ENCODE measurements at places on chromosomes 5 and 9.

- DNase-seq, result no peak
These were observed 9.7 kb upstream of the SUSD3 start for GRCh38 chr9:93048566-93049448.

DNA sequence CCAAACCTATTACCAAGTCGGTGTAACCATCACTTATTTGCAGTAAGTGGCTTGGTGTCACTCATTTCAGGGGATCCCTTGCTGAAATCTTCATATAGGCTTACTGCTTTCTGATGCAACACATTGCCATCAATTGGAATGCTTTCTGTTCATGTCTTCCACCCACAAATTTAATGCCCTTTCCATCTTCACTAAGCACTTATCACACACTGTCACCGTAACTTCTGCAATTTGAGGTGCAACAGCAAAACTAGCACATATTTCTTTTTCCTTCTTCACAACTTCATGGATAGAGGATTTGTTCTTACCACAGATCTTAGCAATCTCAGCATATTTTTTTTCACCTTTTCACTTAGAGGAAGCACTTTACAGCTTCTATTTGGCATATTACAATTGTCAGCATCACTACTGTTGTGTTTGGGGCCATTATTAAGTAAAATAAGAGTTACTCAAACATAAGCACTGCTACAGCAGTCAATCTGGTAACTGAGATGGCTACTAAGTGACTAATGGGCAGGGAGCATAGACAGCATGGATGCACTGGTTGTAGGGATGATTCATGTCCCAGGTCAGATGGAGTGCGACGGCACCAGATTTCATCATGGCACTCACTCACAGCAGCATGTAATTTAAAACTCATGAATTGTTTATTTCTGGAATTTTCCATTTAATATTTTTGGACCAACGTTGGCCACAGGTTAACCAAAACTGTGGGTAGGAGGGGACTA lies 70.1 kb downstream of the PIP5K1B start:
- DNase-seq, result no peak

- no peak for DNase-seq
These were observed 79.4 kb downstream of the LURAP1L start for GRCh38 chr9:12854221-12854620.

DNA sequence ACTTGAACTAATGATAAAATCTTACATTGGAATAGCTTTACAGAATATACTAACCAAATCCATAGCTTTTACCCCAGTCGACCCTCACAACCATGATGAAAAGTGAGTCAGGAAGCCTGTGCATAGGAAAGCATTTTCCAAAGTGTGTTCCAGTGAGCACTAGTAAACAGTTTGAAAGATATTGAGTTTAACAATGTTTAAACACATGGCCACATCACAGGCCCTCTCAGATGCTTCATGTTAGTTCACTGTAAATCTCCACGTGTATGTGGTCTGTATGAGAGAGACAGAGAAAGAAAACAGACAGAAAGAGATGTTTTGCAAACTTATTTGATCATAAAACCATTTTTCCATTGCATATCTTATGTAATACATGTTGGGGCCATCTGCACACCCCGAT lies 27.0 kb downstream of the PRUNE2 start:
- DNase-seq, result no peak

DNA sequence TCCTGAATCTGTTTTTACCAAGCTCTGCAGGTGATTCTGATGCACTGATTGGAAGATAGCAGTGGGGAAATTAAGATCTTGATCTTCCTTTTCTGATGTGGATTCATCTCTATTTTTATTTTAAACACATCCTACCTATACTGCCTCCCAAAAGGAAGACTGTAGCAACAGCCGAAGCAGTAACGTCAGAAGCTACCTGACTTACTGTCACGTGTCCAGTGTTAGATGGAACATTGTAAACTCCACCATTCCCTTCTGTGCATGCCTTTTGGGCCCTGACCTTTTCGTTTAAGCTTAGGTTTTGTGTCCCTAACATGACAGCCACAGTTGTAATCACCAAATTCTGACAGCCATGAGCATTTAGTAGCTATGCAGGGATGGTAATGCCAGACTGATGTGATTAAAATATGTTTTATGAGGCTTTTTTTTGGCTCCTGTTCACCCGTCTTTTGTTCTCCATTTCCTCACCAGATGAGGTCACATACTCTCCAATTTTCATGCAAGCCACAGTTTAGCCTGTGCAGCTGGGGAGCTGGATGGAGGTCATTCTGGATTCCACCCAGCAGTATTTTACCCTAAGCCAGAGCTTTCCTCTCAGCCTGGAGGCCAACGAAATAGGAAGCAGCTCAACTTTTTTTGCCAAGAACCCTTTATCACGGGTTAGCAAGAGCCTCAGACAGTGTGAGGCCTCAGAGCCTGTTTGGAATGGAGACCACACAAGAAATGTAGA lies 15.6 kb upstream of the FOXD1 start:
- no peak for DNase-seq

- peak; percentile 18 for DNase-seq
These were observed 92.0 kb downstream of the SV2C start for GRCh38 chr5:76175051-76175666.

- no peak for DNase-seq
These were observed 10.5 kb upstream of the ERAP1 start for GRCh38 chr5:96818125-96818788.

DNA sequence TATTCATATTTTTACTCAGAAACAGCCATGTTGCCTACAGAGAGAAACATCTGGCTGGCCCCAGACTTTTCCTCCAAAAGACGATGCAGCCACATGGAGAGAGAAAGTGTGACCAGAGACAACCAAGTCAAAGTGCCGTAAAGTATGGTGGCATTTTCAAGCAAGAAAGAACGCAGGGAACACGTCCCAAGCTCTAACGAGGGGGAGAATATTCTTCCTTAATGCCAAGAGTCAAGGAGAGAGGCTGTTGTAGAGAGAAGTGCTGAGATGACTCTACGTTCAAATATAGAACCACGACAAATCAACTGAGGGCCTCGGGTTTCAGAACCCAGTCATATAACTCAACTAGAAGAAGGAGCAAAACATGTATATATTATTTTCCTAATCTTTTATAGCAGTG lies 55.9 kb downstream of the FNBP1 start:
- DNase-seq, result no peak
